Activated T-cell treated with anti-CD3 and anti-CD28 coated beads, Interleukin-2, amount 50 U/mL, for 24 hours (primary cell): ENCODE measurements at places on chromosomes 1 and 21.

GRCh38 chr1:152901631-152902030, 6.7 kb upstream of the IVL start:
- DNase-seq = no peak
- no peak overlapping the region for H3K4me3 ChIP-seq
- H3K36me3 ChIP-seq = no peaks in the 10 kb centered on the region

DNA sequence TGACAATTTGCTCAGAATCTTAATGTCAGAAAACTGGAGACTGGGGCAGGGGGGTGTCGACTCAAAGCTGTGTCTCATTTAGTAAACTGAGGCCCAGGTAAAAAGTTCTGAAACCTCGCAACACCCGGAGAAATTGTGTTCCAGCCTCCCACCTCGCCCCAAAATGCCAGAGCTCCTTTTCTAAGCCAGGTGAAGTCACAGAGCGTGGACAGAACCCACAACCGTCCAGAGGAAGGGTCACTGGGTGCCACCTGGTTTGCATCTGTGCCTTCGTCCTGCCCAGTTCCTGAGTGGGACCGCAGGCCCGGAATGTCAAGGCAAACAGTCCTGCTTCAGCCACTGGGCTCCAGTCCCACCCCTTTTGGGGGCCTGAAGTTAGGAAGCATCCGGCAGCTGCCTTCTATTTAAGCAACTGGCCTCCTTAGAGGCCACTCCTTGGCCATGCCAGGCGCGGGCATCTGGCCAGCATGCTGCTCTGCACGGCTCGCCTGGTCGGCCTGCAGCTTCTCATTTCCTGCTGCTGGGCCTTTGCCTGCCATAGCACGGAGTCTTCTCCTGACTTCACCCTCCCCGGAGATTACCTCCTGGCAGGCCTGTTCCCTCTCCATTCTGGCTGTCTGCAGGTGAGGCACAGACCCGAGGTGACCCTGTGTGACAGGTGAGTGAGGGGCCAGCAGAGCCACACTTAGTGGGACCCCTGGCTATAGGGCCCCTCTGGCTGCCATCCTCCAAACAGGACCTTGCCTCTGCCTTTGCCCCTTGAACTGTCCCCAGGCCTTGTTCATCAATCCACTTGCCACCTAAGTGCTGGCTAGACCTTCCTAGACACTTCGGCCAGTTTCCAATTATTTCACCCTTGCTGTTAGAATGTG, at the start of gene TAS1R1:
TAS1R1 (plus strand) TSS at position 401 of the 872 bp plus-strand sequence; CDS start at position 468, 67 bp downstream.
- H3K27ac ChIP-seq = peak within 1 kb of the TSS; percentile 83
- peak; percentile 34 for DNase-seq
- H3K36me3 ChIP-seq = peaks cover 23% of the 10 kb centered on the region
- H3K4me1 ChIP-seq = peaks cover 19% of the 10 kb centered on the region

- DNase-seq = no peak
- no peaks in the 10 kb centered on the region for H3K27me3 ChIP-seq
- no peaks in the 10 kb centered on the region for H3K36me3 ChIP-seq
- no peak overlapping the region for H3K27ac ChIP-seq
- H3K4me1 ChIP-seq = no peaks in the 10 kb centered on the region
- H3K4me3 ChIP-seq = no peak overlapping the region
These were observed 26.7 kb upstream of the PCP4 start for GRCh38 chr21:39840373-39841097.

DNA sequence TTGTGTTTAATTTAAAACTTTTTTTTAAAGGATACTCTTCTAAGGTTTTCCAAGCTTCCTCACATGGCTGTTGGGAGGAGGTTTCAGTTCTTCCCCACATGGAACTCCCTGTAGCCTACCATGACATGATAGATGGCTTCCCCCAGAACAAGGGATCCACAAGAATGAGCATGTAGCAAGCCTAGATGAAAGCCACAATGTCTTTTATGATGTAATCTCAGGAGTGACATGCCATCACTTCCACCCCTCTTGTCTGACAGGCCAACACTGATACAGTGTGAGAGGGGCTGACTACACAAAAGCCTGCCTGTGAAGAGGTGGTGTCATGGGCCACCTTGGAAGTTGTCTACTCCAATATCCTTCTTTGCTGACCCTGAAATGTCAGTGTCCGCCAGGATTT, 32.0 kb downstream of the CD34 start:
- DNase-seq = no peak
- H3K36me3 ChIP-seq = no peaks in the 10 kb centered on the region
- no peak overlapping the region for H3K27ac ChIP-seq
- H3K4me1 ChIP-seq = peaks cover 50% of the 10 kb centered on the region

DNA sequence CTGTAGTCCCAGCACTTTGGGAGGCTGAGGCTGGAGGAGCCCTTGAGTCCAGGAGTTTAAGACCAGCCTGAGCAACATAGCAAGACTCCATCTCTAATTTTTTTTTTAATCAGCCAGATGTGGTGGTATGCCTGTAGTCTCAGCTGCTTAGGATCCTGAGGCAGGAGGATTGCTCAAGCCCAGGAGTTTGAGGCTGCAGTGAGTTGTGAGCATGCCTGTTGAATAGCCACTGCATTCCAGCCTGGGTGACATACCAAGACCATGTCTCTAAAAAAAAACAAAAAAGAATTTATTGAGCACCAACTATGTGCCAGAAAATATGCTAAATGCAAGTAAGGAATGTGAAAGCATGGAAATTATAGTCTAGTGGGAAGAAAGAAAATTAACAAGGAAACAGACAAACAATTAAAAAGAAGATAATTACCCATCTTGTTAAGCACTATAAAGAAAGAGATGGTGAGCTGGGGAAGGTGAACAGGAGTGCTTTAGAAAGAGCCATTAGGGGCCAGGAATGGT, 104.0 kb upstream of the ZNF678 start:
- H3K27me3 ChIP-seq = peaks cover 24% of the 10 kb centered on the region
- DNase-seq = no peak
- H3K27ac ChIP-seq = no peak overlapping the region
- H3K36me3 ChIP-seq = no peaks in the 10 kb centered on the region
- H3K4me3 ChIP-seq = no peak overlapping the region

DNA sequence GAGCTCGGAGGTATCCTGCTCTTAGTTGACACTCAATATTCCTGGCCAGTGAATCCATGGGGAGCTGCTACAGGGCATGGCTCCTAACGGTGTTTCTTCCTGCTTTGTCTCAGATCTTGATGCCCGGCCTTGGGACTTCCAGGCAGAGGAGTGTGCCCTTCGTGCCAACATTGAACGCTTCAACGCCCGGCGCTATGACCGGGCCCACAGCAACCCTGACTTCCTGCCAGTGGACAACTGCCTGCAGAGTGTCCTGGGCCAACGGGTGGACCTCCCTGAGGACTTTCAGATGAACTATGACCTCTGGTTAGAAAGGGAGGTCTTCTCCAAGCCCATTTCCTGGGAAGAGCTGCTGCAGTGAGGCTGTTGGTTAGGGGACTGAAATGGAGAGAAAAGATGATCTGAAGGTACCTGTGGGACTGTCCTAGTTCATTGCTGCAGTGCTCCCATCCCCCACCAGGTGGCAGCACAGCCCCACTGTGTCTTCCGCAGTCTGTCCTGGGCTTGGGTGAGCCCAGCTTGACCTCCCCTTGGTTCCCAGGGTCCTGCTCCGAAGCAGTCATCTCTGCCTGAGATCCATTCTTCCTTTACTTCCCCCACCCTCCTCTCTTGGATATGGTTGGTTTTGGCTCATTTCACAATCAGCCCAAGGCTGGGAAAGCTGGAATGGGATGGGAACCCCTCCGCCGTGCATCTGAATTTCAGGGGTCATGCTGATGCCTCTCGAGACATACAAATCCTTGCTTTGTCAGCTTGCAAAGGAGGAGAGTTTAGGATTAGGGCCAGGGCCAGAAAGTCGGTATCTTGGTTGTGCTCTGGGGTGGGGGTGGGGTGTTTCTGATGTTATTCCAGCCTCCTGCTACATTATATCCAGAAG, 16.7 kb downstream of the ALX3 start:
- H3K4me1 ChIP-seq = no peaks in the 10 kb centered on the region
- peaks cover 98% of the 10 kb centered on the region for H3K36me3 ChIP-seq
- no peak overlapping the region for H3K4me3 ChIP-seq

GRCh38 chr1:224435318-224435763, 744 bp upstream of the WDR26 start:
- peak overlapping the region; percentile 96 for H3K4me3 ChIP-seq
- no peak for DNase-seq
- peaks cover 61% of the 10 kb centered on the region for H3K4me1 ChIP-seq
- peaks cover 56% of the 10 kb centered on the region for H3K36me3 ChIP-seq
- no peaks in the 10 kb centered on the region for H3K27me3 ChIP-seq
- peak overlapping the region; percentile 99 for H3K27ac ChIP-seq

GRCh38 chr1:91718877-91719276, 167.1 kb downstream of the TGFBR3 start:
- no peaks in the 10 kb centered on the region for H3K27me3 ChIP-seq
- no peak overlapping the region for H3K4me3 ChIP-seq
- H3K27ac ChIP-seq = no peak overlapping the region
- peaks cover 14% of the 10 kb centered on the region for H3K4me1 ChIP-seq
- no peak for DNase-seq

DNA sequence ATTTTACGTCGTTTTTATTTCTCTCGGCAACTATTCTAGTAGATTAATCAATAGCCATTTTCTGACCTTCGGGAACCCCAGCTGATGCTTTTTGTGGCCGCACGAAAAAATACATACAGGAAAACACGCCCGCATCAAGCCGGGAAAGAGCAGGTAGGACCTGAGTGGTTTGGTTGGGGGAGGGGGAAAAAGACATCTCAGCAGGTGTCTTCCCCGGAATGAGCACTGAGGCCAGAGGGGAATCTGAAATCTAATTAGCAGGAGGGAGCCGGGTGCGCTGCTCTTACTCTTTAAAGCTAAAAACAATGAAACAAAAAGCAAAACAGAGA, 618 bp upstream of the FOXD3 start:
- H3K27ac ChIP-seq = peak overlapping the region; percentile 76
- DNase-seq = peak; percentile 36
- peaks cover 51% of the 10 kb centered on the region for H3K4me1 ChIP-seq
- H3K36me3 ChIP-seq = no peaks in the 10 kb centered on the region
- peak overlapping the region; percentile 71 for H3K4me3 ChIP-seq

GRCh38 chr1:245858022-245858721, 648.9 kb downstream of the SMYD3 start:
- H3K4me3 ChIP-seq = no peak overlapping the region
- H3K36me3 ChIP-seq = peaks cover 62% of the 10 kb centered on the region
- H3K4me1 ChIP-seq = peaks cover 4% of the 10 kb centered on the region
- no peak for DNase-seq

GRCh38 chr1:106061586-106062495, 994.6 kb upstream of the PRMT6 start:
- H3K36me3 ChIP-seq = no peaks in the 10 kb centered on the region
- H3K27me3 ChIP-seq = no peaks in the 10 kb centered on the region
- H3K4me1 ChIP-seq = no peaks in the 10 kb centered on the region
- no peak overlapping the region for H3K27ac ChIP-seq

GRCh38 chr1:88311907-88312306, 372.2 kb upstream of the PKN2 start:
- no peak overlapping the region for H3K27ac ChIP-seq
- H3K4me3 ChIP-seq = no peak overlapping the region
- H3K4me1 ChIP-seq = no peaks in the 10 kb centered on the region
- H3K27me3 ChIP-seq = no peaks in the 10 kb centered on the region

- DNase-seq = no peak
These were observed 89.3 kb upstream of the AKT3 start for GRCh38 chr1:243939167-243939848.

DNA sequence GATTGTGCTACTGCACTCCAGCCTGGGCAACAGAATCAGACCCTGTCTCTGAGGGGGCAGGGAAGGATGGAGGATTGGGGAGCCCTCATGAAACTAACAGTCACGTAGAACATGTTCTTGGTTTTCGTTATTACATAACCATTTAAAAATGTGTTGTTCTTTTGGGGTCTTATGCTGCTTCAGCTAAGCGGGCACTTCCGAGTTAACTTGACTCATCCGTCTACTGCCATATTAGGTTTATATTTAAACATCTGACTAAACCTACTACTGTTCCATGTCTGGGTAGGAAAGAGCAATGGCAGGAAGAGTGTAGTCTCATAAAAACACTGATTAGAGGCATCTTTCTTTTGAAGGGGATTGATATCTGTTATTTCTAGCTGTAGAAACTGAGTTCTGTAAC, 59.5 kb upstream of the BMP8A start:
- no peak for DNase-seq
- H3K27me3 ChIP-seq = no peaks in the 10 kb centered on the region
- H3K4me3 ChIP-seq = no peak overlapping the region
- peaks cover 95% of the 10 kb centered on the region for H3K36me3 ChIP-seq

GRCh38 chr1:76861149-76861548, 6.1 kb upstream of the ST6GALNAC5 start:
- peaks cover 30% of the 10 kb centered on the region for H3K27me3 ChIP-seq
- H3K36me3 ChIP-seq = no peaks in the 10 kb centered on the region
- H3K27ac ChIP-seq = no peak overlapping the region
- no peak for DNase-seq
- H3K4me1 ChIP-seq = no peaks in the 10 kb centered on the region

GRCh38 chr1:26942656-26943055, 17.6 kb downstream of the KDF1 start:
- H3K4me3 ChIP-seq = no peak overlapping the region
- H3K27ac ChIP-seq = peak overlapping the region; percentile 67
- H3K4me1 ChIP-seq = peaks cover 1% of the 10 kb centered on the region
- no peak for DNase-seq
- H3K27me3 ChIP-seq = no peaks in the 10 kb centered on the region
- peaks cover 94% of the 10 kb centered on the region for H3K36me3 ChIP-seq

DNA sequence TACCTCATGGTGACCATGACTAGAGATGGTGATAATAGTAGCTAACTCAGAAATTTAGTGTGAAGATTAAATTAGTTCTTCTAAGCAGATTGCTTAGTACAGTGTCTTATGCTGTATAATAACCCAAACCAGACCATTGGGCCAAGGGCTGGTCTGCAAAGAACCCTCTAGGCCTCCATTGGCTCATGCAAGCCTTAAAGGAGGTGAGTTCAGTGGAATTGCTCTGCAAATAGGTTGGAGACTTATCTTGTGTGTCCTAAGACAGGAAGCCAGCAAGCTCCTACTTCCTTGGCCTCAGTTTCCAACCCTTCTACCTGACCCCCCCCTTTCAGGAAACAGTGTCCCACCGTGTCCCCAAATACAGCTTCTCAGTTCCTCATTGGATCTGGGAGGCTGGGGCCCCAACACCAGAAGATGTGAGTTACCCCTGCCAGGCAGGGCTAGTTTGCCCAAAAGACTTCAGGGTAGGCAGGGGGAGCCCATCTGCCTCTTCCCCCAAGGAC, 1.9 kb upstream of the MEF2D start:
- H3K27me3 ChIP-seq = no peaks in the 10 kb centered on the region
- peak overlapping the region; percentile 92 for H3K4me3 ChIP-seq
- peaks cover 72% of the 10 kb centered on the region for H3K4me1 ChIP-seq
- H3K27ac ChIP-seq = peak overlapping the region; percentile 98

- H3K36me3 ChIP-seq = no peaks in the 10 kb centered on the region
- H3K27ac ChIP-seq = no peak overlapping the region
- H3K4me1 ChIP-seq = no peaks in the 10 kb centered on the region
- no peak overlapping the region for H3K4me3 ChIP-seq
- no peak for DNase-seq
- peaks cover 8% of the 10 kb centered on the region for H3K27me3 ChIP-seq
These were observed 104.3 kb downstream of the RYR2 start for GRCh38 chr1:237146241-237146640.
